ENCODE measurements at places on chromosomes 7 and 10.
A peak's percentile ranks its signal among the peaks of the same experiment; 100 is the strongest.

DNA sequence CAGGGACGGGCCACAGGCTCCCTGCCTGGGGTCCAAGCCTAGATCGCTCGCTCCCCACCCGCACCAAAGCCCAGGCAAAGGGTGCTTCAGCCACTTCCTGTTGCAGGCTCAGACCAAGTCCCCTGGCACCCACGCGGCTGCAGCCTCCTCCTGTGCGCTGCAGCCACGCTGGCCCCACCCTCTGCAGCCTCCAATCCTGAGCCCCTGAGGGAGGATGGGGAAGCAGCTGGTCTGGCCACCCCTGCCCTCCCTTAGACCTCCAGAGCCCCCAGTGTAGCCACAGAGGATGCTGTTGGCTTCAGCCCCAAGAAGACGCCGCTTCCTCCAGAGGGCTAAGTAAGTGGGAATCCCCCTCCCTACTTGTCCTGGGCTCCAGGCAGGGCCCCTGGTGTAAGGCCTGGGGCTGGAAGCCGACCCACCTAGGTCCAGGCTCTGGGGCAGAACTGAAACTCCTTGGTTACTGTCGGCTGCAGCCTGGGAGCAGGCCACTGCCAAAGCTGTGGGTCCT lies 9.4 kb downstream of the LIMK1 start:
- peak; percentile 15 for DNase-seq

GRCh38 chr10:11144626-11145494 lies 127.2 kb downstream of the CELF2 start:
- no peak for DNase-seq

- peak; percentile 44 for DNase-seq
Measured at GRCh38 chr7:157250605-157251228, 86.1 kb upstream of the DNAJB6 start.

DNA sequence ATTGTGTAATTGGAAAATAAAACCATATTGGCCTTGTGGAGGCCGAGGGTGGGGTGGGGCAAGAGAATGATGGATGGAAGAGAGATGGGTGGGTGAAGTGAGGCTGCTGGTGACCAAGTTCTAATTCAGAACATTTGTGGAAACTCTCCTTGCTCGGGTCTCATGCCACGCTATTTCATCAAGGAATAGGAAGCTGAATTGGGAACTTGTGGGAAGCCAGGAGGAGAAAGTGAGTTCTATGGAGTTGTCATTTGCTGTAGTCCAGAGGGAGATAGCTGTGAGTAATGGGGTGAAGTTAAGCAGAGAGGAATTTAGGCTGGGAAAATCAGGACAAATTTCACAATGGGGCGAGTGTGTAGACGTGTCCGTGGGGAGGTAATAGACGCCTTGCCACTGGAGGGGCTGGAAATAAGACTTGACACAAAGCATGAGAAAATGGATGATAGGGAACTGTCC lies 339.2 kb downstream of the LRMDA start:
- no peak for DNase-seq

DNA sequence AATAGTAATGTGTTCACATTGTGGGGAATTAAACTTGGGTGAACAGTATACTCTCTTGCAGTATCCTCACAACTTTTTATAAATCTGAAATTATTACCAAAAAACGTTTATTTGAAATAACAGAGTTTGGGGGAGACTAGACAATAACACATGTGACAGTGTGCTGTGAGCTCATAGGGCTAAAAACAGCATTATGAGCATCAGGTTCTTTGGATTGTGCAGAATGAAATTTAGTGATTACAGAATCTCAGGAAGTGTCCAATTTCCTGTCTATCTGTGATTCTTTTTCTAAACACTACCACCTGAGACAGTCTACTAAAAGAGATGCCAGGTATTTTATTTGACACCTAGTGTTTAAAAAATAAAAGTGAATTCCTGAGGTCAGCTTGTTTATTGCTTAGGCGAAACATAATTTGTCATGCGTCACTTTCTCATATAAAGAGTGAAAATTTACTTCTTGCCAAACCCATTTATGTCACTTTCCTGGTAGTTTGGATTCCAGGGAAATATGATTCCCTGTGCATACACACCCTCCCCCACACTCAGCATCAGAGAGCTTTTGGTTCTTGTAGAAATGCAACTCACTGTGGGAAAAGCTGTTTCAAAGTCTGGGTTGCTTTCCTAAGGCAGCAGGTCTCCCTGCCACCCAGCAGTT lies 71.2 kb downstream of the AOAH start:
- no peak for DNase-seq

GRCh38 chr10:131056091-131056579 lies 255.4 kb downstream of the TCERG1L start:
- DNase-seq, result no peak

- DNase-seq, result no peak
Measured at GRCh38 chr7:32618470-32618869, 123.2 kb downstream of the AVL9 start.
